Dermis blood vessel endothelial cell (primary cell): ENCODE measurements at places on chromosomes 16 and 17. TPM values are rescaled to one million over a fixed set of nuclear protein-coding genes. Genes with fewer than 3 reads are reported as not detected.
A peak's percentile ranks its signal among the peaks of the same experiment; 100 is the strongest.

ITGB3 gene
- 116 and 150 TPM in 2 replicates for total RNA-seq

DNA sequence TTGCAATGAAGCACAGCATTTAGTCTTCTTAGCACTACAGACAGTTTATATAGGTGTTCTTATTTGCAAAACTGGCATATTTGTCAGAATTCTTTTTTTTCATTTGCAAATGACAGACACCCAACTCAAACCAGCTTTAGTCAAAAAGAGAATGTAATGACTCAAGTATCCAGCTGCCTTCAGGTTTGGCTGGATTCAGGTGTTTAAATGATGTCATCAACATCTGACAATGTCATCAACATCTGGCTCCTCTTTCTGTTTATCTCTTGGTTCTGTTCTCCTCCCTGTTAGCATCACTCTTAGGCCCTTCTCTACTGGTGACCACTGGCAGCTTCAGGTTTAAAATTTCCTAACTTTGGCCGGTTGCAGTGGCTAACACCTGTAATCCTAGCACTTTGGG lies 18.9 kb downstream of the TMC5 start:
- DNase-seq: no peak

- no peak for DNase-seq
These were observed 120.1 kb downstream of the ABCA8 start for GRCh38 chr17:68835071-68835470.

DNA sequence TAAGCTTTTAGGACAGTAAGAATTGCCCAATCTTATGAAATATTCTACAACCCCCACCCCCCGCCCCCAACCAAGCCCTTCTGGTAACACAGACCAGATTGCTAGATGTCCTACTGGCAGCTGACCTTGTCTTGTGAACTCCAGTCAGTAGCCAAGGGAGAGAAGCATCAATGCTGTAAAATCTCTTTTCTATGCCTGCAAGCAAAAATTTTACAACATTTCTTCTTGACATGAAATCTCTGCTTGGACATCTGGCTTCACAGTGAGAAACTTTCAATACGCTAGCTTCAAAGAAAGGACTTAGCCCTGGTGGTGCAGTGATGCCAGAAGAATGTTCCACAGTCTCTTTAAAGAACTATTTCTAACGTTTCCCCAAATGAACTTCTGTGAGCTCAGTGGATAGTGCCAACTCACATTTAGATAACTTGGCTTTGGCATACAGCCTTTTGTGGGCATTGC lies 169.3 kb upstream of the AXIN2 start:
- no peak for DNase-seq

DNA sequence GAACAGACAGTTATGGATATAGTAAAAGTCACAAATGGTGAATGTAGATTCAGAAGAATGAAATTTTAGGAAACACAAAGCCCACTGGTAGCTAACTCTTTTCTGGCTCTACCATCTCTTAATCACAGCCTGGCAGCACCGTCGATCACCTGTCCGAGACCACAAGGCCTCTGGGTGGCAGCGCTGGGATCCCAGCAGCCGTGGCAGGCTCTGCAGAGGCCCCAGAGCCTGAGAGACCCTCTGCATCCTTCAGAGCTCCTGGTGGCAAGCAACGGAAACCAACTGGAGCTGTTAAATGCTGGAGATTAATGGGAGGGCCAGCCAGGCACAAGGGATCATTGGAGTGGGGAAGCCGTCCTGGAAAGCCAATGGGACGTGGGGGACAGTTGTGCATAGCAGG lies 26.3 kb downstream of the LAT start:
- no peak for DNase-seq

KRT24 gene
- total RNA-seq: not detected in 2 replicates

DNA sequence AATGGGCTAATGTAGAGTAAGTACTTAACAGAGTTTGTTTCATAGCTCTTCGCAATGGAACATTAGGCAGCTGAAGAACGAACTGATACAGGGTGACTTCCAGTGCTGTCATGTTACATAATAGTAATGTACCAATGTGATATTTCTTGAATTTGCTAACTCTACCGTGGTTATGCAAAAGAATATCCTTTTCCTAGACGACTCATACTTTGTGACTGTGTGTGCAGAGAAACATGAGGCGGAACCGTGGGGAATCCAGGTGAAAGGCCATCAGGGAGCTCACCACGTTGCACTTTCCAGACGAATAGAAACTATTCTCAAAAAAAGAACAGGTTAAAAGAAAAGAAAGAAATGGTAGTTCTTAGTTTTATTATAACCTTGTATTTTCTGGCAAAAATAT lies 13.2 kb downstream of the NOB1 start:
- no peak for DNase-seq

CD68 gene
- 0.17 and 2.1 TPM in 2 replicates for total RNA-seq

ZNF286A gene
- 44.9 and 48.8 TPM in 2 replicates for total RNA-seq

SKAP1 gene
- total RNA-seq: 0.17 TPM in 1 of 2 replicates, not detected in the other

- no peak for DNase-seq
These were observed 8.0 kb downstream of the GRIN2C start for GRCh38 chr17:74851612-74852236.

CASKIN1 gene
- total RNA-seq: 0.05 and 0.17 TPM in 2 replicates

DNA sequence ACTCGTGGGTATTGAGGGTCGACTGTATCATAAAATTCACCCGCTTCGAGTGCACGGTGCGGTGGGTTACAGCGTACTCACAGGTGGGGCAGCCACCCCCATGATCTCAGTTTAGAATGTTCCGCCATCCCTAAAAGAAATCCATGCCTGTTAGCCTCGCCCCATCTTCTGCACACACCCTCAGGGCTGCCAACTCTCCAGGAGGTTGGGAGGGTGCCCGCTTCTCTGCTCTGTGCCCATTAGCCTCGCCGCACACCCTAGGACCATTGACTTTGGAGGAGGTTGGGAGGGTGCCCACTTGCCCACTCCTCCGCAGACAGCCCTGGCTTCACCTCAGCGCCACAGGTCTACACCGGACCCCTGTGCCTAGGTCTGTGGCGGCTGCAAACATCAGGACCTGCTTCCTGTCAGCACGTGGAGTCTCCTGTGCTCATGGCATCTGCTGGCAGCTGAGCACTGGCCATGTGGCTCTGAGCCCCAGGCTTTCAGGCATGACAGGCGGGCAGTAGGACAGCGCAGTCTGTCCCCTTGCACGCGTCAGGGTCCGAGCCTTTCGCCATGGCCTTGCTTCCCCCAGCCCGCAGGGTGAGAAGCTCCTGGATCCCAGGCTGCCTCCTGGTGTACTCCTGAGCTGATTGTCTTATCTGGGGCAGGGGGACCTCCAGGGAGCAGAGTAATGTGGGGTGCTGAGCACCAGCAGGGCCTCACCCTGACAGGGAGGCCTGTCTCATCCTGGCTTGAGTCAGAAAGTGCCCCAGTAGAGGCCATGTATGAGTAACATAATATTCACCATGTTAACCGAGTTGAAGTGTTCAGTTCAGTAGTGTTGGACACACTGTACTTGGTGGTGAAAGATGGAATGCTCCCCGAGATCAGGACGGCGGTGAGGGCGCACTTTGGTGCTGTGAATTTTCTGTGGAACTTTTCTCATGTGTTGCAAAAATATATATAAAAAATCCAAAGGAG lies 21.9 kb downstream of the NME3 start:
- no peak for DNase-seq

GRCh38 chr17:41160648-41161047 lies at the start of gene KRTAP4-4:
KRTAP4-4 (minus strand) TSS chr17:41160748; CDS start chr17:41160691, 57 bp downstream.
- DNase-seq: no peak

GRCh38 chr17:60964160-60964559 lies 286.5 kb downstream of the BCAS3 start:
- DNase-seq: no peak

DNA sequence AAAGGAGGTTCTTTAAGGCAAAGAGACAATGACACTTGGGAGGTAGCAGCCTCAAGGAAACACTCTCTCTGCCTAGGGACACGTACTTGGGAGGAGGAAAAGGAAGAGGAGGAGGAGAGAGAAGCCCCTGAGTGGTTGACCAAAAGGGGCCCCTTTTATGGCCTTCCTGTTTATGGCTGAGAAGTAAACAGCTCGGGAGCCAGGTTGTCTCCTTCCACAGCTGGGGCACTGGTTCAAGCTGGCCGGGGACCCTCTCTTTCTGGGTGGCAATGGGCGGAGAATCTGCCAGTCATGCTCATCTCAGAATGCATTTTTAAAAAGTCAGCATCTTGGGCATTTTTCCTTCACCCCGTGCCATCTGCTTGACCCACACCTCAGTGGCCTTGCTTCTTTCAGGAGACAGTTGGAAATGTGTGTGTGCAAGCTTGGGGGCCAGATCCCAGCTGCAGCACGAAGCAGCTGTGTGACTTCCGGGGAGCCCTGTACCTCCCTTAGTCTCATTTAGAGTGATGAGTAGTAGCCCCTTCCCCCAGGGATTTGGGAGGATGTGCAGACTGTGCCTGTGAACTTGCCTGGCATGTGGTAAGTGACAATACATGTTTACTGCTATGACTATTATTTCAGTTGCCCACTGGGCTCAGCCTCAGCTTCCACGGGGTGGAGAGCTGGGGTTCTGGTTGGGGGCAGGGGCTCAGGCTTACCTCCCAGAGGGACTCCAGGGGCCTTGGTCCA lies 33.8 kb upstream of the SALL1 start:
- DNase-seq: no peak

DNA sequence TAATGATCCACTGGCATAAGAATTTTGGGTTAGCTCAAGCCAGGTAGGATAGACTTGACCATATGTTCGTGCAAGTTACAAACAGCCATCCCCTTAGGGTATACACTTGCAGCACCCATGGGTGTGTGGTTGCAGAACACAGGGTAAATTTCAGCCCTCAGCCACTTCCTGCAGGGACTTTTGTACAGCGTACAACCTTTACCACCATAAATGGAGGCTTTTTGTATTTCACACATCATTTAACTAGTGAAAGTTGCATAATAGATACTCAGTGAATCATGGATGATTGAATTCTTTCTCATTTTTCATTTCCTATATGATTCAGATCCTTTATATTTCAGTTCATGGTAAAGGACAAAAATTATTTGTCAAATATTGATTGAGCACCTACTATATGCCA lies 473.9 kb downstream of the CDH13 start:
- DNase-seq: no peak

- DNase-seq: no peak
These were observed 2.4 kb upstream of the TBX2 start for GRCh38 chr17:61397086-61397842.

DNA sequence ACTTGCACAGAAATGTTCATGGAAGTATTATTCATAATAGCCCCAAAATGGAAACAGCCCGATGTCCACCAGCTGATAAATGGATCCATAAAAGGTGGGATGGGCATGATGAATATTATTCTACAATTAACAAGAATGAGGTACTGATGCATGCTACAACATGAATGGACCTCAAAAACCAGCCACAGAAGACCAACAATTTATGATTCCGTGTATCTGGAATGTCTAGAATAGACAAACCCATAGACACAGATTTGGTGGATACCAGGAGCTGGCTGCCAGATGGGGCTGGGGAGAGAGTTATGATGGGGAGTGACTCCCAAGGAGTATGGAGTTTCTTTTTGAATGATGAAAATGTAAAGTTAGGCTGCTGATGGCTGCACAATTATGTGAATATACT lies 10.8 kb upstream of the NAGLU start:
- no peak for DNase-seq

GRCh38 chr17:6894206-6894528 lies 62.6 kb upstream of the TEKT1 start:
- DNase-seq: peak; percentile 58

CRAMP1 gene
- 12.9 and 17.3 TPM in 2 replicates for total RNA-seq

DNA sequence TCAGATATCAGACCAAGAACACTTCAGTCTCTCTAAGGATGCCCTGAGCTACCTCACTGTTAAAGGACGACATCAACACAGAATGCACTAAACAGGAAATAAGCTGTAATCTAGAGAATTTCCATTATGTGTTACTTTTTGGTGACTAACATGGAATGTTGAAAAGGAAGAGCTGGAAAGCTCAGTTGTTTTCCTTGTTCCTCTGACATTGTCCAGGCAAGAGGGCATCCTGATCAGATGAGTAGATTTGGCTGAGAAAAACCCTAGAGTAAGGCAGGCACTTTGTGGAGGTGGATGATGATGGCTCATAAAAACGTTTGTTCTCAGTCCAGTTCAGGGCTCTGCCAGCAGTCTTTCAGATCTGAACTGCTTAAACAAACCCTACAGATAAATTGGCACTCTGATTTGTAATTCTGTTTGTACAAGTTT lies 34.0 kb downstream of the DGKE start:
- DNase-seq: peak; percentile 90

DNA sequence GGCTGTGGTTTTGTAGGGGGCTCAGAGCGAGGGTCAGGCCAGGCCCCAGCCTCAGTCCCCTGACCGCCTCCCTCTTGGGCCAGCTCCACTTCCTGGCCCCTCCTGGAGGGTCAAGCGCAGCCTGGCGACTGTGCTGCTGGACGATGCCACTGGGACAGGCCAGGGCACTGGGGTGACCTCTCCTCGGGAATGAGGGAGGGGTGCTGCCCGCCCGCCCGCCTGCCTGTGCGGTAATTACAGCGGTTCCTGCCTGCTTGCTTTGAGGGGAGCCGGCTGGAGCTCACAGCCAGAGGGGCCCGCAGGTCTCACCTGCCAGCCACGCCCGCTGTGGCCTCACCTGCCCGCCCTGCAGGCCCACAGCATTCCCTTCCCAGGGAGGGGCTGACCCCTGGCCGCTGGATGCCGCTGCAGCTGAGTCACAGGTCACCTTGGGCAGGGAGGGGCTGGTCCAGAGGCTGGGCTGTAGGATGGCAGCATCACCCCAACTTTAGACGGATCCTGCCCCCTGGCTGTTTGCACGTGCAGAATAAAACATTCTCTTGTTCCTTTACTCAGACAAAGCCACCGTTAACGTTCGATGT lies 76.7 kb upstream of the CBX4 start:
- peak; percentile 28 for DNase-seq

DNA sequence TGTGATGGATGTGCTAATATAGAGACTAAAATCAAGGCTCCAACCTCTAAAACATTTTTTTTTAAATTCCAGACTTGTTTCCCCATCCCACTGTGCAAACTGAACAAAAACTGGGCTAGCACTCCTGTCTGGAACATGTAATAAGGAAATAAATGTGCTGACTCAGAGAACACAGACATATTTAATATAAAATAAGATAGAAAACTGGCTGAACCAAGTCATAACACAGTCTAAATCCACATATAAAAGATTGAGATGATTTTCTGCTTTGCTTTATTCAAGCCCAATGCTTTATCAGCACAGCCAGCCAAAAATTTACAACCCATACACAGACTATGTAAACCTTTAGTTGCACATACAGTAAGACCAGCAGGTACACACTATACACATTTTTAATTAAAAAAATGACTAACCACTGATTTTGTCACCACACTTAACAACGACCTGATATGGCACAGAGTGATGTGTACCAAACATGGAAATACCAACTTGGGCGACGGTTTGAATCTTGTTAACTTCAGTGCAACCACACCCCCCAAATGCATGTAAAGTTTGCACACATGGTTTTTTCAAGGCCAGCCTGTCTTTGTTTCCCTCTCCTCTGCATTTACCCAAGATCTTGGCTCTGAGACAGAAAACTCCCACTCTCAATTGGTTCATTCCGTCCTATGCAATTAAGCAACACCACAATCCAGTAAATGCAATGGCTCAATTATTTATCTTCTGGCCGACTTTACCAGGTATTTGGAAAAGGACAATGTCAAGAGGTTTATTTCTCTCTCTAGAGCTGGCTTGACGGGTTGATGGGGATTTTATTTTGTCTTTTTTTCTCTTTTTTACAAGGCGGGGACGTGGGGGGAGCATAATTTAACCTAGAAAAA lies 1.2 kb downstream of the STAT3 start:
- peak; percentile 68 for DNase-seq

CD7 gene
- not detected in 2 replicates for total RNA-seq

TBX6 gene
- total RNA-seq: 0.17 and 0.23 TPM in 2 replicates

ATP2C2 gene
- total RNA-seq: not detected in 2 replicates

GRCh38 chr17:78675836-78676235 lies 98.6 kb upstream of the DNAH17 start:
- DNase-seq: no peak

MAFG gene
- total RNA-seq: 19.7 and 22.4 TPM in 2 replicates

GRCh38 chr16:53090591-53091411 lies 36.0 kb downstream of the CHD9 start:
- DNase-seq: peak; percentile 98
